ENCODE measurements at places on chromosomes 16 and 17. TPM values are rescaled to one million over a fixed set of nuclear protein-coding genes. Genes with fewer than 3 reads are reported as not detected.
A peak's percentile ranks its signal among the peaks of the same experiment; 100 is the strongest.

DNA sequence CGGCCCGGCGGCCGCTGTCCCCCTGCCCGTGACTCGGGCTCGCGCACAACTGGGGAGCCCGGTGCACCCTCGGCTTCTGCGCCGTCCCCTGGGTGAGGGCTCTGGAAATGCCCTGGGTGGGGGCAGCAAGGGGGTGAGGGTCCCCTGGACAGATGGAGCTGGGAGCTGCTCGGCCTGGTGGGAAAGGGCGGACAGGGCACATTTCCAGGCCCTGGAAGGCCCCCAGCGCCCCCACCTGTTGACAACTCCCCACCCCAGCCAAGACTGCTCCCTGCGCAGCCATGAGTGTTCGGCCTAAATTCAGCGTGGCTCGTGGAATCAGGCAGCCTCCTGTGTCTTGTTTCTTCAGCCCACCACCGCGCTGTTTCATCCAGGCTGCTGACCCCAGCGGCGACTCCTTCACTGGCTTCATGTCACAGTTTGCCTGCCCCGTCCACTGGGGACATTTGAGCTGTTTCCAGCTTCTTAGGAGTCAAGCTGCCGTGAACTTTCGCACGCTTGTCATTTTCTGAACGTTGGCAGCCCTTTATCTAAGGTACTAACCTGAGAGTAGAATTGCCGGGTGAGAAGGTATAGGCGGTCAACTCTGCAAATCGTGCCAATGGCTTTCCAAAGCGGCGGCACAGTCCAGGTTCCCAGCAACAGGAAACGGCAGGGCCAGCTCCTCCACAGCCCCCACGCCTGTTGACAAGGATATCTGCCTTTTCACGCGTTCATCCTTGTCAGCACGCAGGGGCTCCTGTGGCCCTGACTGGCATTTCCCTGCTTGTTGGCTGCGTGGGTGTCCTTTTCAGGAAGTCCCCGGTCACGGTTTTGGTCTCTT is 895 bp downstream of the UTS2R start:
- DNase-seq: peak; percentile 44

GRCh38 chr17:34797720-34798119 is 163.5 kb downstream of the CCT6B start:
- DNase-seq: peak; percentile 7

GRCh38 chr17:35529866-35530265 is 7.6 kb downstream of the SLFN12L start:
- no peak for DNase-seq

DNA sequence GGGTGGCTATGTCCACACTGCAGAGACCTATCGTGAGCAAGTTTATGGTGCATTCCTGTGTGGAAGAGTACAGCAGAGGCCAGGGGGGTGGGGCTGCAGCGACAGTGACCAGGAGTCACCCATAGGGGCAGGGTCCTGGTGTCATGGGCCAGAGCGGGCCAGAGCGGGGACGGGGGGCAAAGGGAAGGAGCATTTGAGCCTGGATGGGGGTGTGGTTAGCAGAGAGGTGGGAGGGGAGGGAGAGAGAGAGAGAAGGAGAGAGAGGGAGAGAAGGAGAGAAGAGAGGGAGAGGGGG is 17.8 kb downstream of the JPH3 start:
- no peak for DNase-seq

DNA sequence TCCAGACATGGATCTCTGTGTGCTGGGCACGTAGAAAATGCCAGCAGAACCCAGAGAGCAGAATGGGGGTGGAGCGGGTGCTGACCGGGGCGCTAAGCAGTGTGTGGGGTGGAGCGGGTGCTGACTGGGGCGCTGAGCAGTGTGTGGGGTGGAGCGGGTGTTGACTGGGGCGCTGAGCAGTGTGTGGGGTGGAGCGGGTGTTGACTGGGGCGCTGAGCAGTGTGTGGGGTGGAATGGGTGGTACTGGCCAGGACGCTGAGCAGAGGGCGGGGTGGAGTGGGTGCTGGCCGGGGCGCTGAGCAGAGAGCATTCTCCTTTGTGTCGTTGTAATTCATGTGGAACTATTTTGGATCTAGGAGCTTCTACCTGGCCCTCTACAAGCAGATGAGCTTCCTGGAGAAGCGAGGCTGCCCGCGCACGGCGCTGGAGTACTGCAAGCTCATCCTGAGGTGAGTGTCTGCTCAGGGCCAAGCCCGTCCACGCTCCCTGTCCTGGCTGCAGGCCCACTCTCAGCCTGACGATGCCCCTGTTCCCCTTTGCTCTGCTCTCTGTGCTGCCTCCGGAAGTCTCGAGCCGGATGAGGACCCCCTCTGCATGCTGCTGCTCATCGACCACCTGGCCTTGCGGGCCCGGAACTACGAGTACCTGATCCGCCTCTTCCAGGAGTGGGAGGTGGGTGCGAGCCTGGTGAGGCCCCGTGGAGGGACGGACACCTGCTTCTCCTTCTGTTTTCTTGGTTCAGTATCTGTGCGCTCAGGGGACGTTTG is 20.3 kb upstream of the MC1R start:
- DNase-seq: no peak

DNA sequence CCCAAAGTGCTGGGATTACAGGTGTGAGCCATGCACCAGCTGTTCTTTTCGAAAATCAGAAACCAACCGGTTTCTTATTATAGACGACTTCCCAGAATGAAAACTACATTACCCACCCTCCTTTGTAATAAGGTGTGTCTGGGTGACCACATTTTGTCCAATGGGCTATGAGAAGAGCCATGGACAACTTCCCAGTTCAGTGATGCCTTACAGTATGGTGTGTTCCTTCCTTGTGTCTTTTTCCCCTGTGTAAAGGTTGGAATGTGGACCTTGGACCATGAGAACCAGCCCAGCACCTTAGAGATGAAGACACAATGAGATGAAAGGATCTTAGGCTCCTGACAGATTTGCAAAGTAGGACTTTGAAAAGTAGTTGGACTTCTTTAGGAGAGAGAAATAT is 85.0 kb upstream of the ATF7IP2 start:
- DNase-seq: no peak

- no peak for DNase-seq
Measured at GRCh38 chr16:12613131-12613991, 190.3 kb downstream of the CPPED1 start.

DNA sequence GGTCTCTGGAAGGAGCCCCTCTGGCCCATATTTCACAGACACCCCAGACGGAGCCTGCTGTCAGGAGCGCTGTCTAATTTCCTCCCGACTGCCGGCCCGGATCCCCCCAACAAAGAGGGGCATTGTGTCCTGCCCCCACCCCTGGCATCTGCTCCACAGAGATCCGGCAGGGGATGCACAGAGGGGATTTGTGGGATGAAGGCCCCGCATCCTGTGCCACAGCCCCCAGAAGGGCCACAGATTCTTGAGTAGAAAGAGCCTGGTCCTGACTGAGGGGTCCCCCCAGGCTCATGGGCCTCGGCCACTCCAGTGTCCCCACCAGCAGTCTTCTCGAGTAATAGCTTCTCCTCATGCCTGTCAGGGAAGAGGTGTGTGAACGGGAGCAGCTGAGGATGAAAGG is 29.5 kb downstream of the MEOX1 start:
- no peak for DNase-seq

- DNase-seq: no peak
Measured at GRCh38 chr16:66616592-66616991, 12.1 kb downstream of the CMTM3 start.

GRCh38 chr16:84047206-84047605 is 4.6 kb upstream of the SLC38A8 start:
- DNase-seq: no peak

- no peak for DNase-seq
Measured at GRCh38 chr17:33033176-33033575, 41.5 kb downstream of the SPACA3 start.

GRCh38 chr17:40895106-40895730 is 10.2 kb upstream of the KRT20 start:
- DNase-seq: no peak

DNA sequence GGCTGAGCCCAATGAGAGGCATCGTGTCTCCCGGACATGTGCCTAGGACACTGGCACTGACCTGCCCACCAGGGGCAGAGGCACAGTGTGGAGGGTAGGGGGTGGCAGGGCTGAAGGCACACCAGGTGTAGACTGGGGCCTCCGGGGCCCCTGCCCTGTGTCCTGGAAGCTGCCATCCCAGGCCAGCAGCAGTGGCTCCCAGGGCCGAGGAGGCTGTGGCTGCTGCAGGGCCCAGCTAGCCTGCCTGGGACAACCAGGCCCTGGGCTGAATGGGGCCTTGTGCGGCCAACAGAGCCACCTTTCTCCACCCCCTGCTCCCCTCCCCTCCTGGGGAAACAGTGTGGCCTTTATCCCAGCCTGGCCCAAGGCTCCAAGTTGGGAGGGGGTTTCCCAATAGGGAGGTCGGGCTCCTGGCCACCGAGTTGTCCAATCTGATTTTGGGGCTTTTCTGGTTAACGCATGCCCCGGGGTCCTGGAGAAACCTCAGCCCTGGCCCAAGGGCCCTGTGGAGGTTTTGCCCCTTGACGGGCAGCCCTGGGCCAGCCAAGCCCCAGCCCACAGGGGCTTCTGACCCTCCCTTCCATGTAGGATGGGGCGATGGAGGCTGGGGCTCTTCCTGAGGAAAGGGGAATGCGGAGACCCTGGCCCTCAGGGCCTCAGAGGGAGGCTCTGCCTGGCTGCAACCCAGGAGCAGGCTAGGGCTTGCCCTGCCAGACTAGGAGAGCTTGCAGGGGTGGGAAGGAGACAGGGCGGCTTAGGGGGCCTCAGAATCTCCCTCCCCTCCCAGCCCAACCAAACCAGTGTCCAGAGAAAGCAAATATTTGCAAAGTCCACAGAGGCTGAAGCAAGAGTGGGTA is 4.2 kb downstream of the MTSS2 start:
- no peak for DNase-seq

DNA sequence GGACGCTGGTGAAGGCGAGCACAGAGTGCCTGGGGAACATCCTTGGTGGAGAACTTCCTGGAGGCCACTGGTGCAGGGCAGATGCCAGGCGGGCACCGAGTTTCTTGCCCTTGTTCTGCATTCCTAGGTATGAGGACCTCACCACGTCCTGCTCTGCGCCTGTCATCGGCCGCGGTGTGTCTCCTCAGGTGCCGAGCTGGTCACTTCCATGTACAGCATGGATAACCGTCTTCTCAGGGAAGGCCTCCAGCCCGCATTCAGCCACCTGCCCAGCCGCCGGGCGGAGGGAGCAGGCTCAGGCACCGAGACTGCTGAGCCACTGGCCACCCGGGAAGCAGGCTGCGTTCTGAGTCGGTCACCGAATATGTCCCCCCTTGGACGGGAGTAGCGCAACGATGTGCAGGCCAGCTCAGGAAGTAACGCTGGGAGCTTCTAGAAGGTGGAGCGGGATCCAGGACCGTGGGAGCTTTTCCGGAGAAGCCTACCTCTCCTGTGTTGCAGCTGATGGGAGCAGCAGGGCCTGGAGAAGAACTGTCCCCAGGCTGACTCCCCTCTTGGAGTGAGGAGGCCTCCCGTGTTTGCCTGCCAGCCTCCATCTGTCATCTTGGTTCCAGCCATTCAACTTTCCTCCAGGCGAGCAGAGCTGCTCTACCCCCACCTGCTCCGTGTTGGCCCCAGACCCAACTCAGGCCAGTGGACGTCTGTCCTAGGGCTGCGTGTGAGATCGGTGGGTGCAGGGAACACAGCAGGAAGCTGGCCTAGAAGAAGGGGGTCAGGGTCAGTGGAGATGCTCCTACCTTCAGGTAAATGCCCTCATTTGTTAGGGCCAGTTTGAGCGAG is 2.1 kb upstream of the BAIAP2 start:
- no peak for DNase-seq

DNA sequence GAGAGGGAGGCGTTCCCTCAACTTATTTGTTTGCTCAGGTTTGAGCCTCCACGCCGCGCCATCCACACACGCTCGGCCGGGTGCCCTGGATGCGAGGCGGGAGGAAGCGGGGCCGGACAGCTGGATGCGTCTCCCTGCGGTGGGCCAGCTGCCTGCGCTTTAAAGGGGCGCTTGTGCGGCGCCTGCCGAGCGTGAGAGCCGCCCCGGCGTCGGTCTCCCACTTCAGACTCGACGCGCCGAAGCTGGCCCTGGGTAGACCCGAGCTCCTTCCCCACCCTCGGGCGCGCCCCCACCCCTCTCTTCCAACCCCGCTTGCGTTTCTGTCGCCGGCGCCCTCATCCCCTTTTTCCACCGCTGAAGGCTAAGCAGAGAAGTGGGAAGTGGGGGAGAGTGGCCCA is 527 bp upstream of the CHAD start:
- no peak for DNase-seq

DNA sequence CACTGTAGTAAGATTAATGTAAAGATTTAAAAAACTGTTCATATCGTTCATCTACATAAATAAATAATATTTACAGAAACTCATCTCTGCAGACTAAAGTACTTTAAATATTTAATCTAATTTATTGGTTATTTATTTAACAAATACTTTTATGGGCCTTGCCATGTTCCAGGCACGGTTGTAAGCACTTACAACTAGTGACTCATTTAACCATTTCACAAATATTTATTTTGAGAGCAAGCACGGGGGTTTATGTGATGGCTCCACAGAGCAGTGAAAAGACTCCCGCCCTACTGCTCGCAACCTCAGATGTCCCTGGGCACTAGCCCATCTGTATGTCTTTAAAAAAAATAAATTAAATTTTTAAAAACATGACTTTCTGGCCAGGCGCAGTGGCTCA is 575.9 kb downstream of the WWOX start:
- DNase-seq: no peak

- DNase-seq: peak; percentile 83
Measured at GRCh38 chr17:42578282-42578869, 847 bp upstream of the PSMC3IP start.

DNA sequence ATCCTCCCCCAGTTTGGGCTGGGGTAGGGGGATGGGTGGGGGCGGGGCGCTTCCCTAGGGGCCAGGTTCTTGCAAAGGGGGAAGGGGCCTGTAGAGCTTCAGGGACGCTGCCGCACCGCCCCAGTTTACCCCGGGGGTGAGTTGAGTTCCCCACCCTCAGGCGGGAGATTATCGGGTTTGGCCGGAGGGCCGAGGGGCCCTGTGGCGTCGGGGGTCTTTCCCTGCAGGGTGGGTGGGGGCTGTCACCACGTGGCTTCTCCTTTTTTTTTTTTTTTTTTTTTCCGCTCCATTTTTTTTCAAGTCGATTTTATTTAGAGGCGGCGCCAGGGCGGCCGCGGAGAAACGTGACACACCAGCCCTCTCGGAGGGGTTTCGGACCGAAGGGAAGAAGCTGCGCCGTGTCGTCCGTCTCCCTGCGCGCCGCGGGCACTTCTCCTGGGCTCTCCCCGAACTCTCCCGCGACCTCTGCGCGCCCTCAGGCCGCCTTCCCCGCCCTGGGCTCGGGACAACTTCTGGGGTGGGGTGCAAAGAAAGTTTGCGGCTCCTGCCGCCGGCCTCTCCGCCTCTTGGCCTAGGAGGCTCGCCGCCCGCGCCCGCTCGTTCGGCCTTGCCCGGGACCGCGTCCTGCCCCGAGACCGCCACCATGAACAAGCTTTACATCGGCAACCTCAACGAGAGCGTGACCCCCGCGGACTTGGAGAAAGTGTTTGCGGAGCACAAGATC is at the start of gene IGF2BP1:
TSS of gene IGF2BP1 (plus strand) at position 283 of the 724 bp plus-strand sequence. CDS start at position 644, 361 bp downstream.
- DNase-seq: peak; percentile 73

Gene STAT5B
- 103 TPM for total RNA-seq

Gene TMEM238L
- not detected for total RNA-seq

Gene RNF222
- not detected for total RNA-seq

Gene SOX15
- 0.96 TPM for total RNA-seq

Gene NPIPA3
- 6.1 TPM for total RNA-seq

Gene SHISA9
- 0.19 TPM for total RNA-seq

Gene SLC4A1
- 0.22 TPM for total RNA-seq

Gene FOXN1
- not detected for total RNA-seq

Gene TBC1D3C
- total RNA-seq: 13.5 TPM

Gene ADAMTS18
- not detected for total RNA-seq

Gene WDR90
- total RNA-seq: 34.7 TPM
